ENCODE measurements at places on chromosomes 16 and 17.

GRCh38 chr16:87037012-87037411 is 280.2 kb downstream of the C16orf95 start:
- DNase-seq, result no peak

- no peak for DNase-seq
Observed at GRCh38 chr17:75634754-75635609, 1.7 kb downstream of the SMIM5 start.

DNA sequence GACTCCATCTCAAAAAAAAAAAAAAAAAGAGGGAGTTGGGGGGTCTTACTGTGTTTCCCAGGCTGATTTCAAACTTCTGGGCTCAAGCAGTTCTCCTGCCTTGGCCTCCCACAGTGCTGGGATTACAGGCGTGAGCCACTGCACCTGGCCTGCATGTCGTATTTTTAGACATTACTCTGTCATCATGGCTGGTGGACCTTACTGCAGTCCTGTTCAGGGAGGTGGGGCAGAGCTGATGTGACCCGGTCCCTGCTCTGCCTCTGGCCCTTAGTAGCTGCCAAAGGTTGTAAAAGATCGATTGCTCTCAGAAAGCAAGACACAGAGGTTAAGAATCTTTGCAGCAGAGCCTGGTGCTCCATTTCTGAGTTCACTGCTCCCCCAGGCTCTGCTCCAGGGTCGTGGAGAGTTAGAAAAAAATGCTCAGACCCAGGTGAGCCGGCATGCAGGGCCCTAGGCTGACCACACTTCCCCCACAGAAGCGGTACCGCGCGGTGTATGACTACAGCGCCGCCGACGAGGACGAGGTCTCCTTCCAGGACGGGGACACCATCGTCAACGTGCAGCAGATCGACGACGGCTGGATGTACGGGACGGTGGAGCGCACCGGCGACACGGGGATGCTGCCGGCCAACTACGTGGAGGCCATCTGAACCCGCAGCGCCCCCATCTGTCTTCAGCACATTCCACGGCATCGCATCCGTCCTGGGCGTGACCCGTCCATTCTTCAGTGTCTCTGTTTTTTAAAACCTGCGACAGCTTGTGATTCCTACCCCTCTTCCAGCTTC is 7.1 kb upstream of the LASP1NB start:
- peak; percentile 78 for DNase-seq

GRCh38 chr17:66150708-66151107 is 41.2 kb downstream of the CEP112 start:
- no peak for DNase-seq

- no peak for DNase-seq
Observed at GRCh38 chr16:26993963-26994362, 72.8 kb upstream of the C16orf82 start.

DNA sequence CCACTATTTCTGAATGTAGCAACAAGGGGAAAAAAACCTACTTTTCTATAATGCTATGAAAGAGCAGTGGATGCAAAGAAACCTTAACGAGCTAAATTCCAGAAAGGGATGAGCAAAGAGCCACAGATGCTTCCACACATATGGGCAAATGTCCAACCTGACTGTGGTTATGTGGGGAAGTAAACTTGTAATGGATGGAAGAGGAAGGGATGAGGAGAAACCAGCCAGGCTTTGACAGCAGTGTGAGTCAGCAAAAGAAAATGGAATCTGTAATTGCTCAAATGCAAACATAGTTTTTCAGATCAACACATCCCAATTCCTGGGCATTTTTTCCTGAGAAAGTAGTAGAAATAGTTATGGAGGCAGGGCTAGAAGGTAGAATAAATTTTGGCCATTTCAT is 204.8 kb upstream of the CPHXL start:
- DNase-seq, result no peak

DNA sequence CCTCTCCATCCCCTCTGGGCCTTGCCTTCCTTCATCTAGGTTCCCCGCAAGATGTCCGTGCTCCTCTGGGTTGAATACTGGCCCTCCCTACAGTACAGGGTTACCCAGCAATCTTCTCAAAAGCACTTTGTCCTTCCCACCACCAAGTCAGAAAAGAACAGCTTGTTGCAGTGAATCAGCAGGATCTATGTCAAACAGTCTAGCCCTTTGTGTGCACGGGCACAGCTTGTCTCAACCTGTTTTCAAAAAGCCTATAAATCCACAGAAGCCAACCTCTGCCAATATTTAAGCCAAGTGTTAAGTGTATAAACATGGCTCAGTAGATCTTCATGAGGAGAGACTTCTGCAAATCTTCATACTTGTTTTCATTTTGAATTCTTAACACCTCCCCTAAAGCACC is 25.2 kb downstream of the C17orf67 start:
- DNase-seq, result peak; percentile 17

DNA sequence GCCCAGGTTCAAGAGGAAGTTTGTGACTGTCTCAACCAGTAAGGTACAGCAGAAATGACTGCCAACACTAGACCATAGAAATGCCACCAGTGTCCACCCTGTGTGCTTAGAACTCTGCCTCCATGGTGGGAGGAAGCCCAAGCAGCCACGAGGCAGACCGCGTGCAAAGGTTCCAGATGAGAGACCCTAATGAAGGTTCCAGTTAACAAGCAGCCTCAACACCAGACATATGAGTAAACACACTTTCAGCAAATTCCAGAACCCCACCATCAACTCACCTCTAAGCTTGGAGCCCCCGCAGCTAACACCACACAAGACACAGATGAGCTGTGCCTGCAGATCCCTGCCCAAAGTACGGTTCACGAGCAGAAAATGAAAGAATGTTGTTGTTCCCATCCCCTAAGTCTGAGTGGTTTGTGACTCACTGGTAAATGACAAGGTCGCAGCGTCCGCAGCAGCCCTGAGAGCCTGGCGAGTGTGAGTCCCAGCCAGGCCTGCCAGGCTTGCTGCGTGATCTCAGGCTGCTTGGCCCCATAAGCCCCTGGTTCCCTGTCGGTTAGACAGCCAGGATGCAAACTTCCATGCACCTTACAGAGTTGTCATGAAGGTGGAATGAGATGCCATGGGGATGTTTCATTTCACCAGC is 193.7 kb downstream of the C16orf95 start:
- DNase-seq, result no peak

DNA sequence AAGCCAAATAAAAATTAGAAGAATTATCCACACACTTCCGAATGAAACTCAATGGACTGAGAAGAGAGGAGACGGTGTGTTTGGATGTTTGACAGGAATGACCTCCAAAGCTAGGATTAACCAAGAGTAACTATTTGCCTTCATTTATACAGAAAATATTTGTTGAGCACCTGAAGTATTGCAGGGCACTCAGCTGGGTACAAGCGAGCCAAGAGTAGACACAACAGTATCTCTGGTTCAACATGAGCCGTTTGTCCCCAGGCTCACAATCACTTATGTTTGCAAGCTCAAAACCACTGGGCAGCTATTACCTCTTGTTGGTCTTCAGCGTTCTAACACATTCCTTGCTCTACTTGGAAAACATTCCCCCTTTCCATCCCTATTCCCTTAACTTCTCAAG is 38.8 kb downstream of the MAF start:
- no peak for DNase-seq

DNA sequence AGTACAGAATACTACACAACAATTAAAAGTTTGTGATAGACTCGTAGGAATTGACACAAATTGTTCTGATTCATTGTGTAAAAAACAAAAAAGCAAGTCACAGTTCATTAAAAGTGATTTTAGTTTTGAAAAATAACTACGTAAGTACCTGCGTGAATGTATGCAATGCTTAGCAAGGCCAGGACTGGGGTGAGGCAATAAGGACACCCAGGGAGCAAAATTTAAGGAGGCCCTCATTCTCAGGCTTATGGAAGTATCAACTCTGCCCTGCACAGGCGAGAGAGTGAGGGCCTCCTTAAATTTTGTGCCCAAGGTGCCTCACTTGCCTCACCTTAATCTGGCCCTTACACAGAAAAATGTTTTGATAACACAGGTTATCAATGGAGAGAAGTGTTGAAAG is 31.4 kb downstream of the NOG start:
- no peak for DNase-seq

- no peak for DNase-seq
Observed at GRCh38 chr17:35817196-35817595, 7.9 kb downstream of the TAF15 start.

GRCh38 chr17:7107795-7108559 is 6.6 kb downstream of the ASGR2 start:
- DNase-seq, result no peak

DNA sequence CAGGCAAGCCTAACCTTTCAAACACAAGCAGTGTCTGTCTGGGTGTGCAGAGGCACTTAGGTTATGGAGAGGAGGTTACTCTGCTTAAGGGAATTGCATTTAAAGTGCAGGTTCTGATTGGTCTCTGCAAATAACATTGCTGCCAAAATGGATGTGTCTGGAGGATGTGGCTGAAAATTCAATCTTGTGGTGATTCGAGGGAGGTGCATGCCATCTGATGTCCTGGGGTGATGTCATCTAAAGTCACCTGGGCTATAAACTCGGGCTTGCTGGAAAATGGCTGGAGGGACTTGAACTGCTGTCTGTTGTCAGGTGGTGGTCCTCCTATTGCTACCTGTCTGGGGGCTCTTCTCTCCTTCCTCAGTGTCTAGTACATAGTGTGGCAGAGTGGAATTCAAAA is 28.3 kb upstream of the GPR139 start:
- DNase-seq, result no peak

GRCh38 chr16:16042076-16042475 is 92.7 kb downstream of the ABCC1 start:
- DNase-seq, result no peak

DNA sequence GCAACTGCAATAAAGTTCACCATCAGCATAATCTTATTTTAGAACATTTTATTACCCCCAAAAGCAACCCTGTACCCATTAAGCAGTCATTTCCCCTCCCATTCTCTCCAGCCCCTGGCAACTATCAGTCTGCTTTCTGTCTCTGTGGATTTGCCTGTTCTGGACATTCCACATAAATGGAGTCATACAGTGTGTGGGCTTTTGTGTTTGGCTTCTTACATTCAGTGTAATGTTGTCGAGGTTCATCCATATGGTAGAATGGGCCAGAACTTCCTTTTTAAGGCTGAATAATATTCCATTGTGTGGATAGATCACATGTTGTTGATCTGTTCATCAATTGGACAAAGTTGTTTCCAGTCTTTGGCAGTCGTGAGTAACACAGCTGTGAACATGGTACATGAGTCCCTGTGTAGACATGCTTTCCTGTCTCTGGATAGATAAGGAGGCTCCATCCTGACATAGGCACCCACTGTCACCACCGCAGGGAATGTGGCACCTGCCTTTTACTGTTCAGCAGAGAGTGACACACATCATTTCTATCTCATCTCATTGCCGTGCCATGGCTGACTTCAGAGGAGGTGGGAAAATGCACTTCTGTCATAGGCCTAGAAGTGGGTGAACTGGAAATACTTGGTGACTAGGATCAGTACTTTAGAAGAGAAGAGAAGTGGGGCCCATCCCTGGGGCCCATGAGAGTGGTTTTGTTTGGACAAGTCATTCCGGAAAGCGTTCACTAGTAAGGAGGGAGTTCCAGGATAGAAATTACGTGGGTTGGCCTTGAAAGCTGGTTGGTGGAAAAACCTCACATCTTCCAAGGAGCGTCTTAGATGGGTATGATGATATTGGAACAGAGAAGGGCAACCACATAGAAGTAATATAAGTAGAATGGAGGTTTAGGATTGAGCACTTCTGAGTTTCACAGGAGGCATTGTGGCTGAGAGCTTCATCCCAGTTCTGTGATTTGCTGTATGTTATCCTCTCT is 25.8 kb downstream of the EPN2 start:
- no peak for DNase-seq

- DNase-seq, result no peak
Observed at GRCh38 chr17:77473615-77474226, 333.0 kb downstream of the SEC14L1 start.

DNA sequence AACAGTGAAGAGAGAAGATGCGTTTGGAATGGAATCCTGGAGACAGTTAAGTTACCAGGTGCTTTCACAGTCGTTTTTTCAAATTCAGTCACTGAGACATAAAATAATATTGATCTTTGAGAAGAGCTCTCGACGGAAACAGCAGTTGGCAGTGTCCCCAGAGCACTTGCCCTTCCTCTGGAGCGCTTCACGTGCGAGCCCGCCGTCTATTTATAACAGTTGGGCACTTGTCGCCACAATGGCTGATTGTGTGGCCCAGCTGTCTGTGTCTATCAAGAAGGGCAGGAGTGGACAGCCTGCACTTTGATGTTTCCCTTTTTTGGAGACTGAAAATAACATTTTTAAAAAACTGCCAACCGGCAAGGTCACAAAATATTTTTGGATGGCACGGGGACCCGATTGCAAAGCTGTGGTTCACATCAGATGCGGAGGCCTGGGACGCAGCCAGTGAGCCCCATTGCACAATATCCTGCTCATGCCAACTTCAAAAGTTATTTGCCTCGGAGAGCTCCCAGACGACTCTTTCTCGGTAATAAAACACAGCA is 62.9 kb downstream of the ADCY9 start:
- no peak for DNase-seq

DNA sequence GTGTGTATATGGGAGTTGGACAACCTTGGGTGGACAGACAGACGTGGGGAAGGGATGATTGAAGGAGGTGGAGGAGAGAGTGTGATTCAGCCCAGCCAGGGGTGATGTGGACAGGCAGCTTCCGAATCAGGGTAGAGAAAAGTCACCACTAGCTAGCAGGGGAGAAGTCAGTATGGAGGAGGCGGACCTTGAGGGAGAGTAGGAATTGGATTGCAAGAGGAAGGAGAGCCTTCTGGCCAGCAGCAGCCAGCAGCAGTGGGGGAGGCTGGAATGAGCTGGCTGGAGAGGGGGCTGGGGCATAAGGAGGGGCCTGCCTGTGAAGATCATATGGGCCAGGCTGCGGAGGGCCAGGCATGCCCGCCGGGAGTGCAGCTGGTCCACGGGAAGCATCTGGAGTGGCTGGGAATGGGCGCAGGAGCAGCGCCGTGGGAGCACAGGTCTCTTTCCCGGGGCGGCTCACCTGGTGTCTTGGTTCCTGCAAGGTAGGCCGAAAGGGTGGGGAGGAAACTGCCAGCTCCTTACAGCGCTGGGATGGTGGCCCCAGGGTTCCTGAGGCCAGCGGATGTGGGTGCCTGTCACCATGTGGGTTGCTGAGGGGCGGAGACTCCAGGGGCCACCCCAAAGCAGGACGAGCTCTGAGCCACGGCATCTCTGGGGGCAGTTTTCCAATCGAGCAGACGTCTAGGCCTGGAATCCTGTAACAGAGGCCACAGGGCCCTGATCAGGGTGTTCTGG is 235.3 kb downstream of the SEC14L1 start:
- DNase-seq, result peak; percentile 80

- no peak for DNase-seq
Observed at GRCh38 chr17:49063652-49064051, 66.5 kb downstream of the IGF2BP1 start.

- DNase-seq, result no peak
Observed at GRCh38 chr17:31789707-31790505, 69.1 kb downstream of the COPRS start.

DNA sequence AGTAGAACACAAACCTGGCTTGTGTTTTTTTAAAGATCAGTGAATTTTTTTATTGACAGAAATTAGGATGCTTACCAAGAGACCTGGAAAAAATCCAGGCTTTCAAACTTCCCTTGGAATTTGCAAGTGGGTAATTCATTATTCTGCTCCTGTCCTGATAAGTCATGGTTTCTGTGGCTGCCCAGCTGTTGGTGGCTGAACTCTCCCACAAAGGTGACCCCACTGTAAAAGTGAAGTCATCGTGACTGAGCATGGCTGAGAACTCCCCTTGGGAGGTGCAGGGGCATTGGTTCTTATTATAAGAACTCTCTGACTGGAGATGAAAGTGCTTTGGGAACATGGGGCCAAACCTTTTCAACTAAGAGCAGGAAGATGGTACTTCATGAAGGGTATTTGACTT is 46.6 kb upstream of the TANC2 start:
- DNase-seq, result no peak

GRCh38 chr17:63082952-63083351 is 116.9 kb downstream of the TANC2 start:
- DNase-seq, result no peak

Data from WERI-Rb-1 (cell line).